ENCODE measurements at places on chromosomes 7 and 10.

DNA sequence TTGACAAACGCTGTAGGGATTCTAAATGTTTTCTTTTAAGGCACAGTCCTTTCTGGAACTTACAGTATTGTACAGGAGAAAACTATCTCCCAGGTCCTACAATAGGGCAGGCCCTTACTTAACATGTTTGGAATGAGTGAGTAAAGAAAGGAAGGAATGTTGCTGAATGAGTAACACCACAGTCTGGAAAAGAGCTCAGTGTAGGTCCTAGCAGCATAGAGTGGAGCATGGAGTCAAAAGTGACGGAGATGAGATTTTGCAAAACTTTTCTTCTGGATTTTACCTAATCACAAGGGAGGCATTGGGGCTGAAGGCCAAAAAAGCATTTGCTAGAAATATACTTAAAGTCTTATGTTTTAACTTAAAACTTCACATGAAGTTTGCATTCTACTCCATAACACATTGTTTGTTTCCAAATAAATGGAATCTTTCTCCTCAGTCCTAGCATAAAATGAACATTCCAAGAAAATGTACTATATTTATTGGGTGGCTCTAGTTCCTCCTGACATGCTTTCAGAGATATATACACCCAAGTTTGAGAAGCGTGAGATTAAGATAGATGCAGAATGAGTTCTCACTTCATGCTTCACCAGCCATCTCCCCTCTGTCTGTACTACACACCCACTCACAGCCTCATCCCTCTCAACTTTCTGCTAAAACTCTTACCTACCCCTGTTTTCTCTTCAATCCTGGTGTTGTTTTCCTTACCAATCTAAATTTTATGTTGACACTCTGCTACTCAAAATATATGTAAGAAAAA is 20.2 kb upstream of the ADD3 start:
- DNase-seq, result no peak

DNA sequence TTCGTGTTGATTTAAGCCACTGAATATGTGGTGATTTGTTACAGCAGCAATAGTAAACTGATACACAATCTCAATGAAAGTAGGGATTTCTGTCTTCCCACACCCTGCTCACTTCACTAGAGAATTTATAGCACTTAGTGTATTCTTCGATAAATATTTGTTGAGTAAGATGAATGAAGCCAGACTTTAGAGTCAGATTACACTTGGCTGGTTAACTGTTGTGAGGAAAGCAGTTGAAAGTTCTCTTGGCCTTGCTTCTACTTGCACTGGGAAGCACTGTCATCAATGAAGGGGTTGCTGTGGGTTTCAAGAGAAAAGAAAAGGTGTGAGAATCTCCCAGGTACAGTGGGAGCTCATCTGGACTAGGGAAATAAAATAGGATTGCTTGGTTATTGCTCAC is 82.1 kb upstream of the IGFBP3 start:
- no peak for DNase-seq

- DNase-seq, result no peak
Observed at GRCh38 chr10:49286686-49287085, 12.3 kb upstream of the C10orf71 start.

DNA sequence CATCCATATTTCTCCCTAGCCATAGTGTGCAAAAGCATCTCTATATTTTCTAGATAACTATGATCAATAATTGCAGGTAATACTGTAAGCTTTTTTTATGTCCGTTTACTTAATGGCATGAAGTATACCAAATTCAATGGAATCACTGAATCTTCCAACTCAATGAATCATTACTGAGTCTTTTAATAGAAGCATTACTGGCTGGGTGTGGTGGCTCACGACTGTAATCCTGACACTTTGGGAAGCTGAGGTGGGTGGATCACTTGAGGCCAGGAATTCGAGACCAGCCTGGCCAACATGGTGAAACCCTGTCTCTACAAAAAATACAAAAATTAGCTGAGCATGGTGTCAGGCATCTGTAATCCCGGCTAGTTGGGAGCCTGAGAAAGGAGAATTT is 372.5 kb downstream of the BMPER start:
- DNase-seq, result no peak
